Cardiac fibroblast (primary cell): ENCODE measurements at places on chromosomes 12 and 14.

DNA sequence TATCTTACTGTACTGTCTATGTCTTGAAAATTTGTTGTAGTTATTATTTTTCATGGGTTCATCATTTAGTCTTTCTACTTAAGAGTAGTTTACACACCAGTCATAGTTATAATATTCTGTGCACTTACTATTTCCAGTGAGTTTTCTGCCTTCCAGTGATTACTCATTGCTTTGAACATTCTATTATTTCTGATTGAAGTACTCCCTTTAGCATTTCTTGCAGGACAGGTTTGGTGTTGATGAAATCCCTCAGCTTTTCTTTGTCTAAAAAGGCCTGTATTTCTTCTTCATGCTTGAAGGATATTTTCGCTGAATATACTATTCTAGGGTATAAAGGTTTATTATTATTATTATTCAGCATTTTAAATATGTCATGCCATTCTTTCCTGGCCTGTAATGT is 66.8 kb downstream of the TSPAN8 start:
- DNase-seq = no peak

DNA sequence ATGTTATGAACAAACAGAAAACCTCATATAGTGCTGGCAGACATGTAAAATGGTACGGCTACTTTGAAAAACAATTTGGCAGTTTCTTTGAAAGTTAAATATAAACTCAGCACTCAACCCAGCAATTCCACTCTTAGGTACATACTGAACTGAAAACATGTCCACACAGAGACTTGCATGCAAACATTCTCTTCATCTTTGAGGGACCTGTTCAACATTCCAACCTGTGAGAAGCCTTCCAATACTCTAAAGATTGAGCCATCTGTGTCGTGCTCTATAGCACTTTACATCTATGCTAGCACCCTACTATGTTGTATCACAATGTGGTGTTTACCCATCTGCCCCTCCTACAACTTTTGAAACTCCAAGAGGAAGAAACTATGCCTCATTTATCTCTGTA is 79.3 kb downstream of the DNAI7 start:
- DNase-seq = no peak

- DNase-seq = no peak
These were observed 93.4 kb downstream of the ADGRD1 start for GRCh38 chr12:131046813-131047788.

- DNase-seq = no peak
These were observed 759.7 kb downstream of the DIO2 start for GRCh38 chr14:79451601-79452000.

GRCh38 chr14:26444822-26445221 is 153.0 kb downstream of the NOVA1 start:
- peak; percentile 30 for DNase-seq

DNA sequence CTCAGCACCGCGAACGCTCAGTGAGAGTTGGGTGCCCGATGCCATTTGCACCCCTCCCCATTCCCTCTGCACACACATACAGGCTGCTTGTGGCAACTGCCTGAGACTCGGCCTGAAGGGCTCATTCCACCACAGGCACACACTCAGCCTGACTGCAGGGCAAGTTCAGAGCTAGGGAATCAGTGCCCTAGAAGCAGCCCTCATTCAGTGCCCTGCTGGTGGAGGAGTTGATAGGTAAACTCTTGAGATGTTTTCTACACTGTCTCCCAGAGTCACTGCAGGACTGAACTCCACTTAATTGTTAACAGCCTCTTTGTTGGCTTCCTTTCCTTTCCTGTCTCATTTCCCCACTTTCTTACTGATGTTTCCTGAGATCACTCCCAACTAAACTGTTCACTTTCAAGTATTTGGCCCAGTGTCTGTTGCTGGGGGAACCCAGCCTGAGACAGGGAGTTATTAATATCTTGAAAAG is 16.9 kb downstream of the PPP1R36 start:
- peak; percentile 63 for DNase-seq

DNA sequence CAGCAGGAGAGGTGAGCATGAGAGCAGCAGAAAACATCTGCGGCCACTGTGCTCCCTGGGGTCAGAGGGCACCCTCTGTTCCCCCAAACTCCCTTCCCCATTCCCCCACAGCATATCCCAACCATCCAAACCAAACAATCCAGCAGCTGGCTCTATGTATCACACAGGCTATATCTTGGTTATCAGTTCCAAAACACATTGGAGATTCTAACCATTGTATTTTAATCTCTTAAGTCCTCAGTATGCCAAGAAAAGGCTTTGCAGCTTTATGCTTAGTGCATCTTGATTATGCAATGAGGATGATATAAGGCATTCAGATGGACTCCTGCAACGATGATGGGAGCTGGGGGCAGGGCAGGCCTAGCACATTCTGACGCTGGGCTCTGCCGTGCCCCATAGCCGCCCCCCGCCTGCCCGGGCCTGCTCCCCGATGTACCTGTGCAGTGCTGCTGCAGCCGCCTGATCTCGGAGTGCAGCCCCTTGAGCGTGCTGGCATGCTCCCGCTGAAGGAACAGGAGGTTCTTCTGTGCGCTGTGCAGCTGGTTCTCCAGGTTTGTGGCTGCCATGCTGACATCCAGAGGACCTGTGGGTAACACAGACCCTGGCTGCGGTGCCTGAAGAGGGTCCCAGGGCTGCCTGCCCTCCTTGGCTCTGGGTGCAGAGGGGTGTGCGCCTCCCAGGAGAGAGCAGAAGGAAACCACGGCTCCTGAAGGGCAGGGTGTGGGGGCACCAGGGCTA is 29.6 kb downstream of the CCDC92 start:
- peak; percentile 71 for DNase-seq

- DNase-seq = peak; percentile 68
These were observed 11.3 kb downstream of the CFAP54 start for GRCh38 chr12:96500693-96501092.

- peak; percentile 24 for DNase-seq
These were observed 305.1 kb downstream of the TTC6 start for GRCh38 chr14:37900561-37900960.
